Epithelial cell of proximal tubule (primary cell): ENCODE measurements at places on chromosomes 16 and 17.

- DNase-seq, result no peak
Measured at GRCh38 chr16:12390074-12390605, 413.5 kb downstream of the CPPED1 start.

GRCh38 chr16:8572919-8573724, 17.2 kb downstream of the TMEM114 start:
- no peak for DNase-seq

DNA sequence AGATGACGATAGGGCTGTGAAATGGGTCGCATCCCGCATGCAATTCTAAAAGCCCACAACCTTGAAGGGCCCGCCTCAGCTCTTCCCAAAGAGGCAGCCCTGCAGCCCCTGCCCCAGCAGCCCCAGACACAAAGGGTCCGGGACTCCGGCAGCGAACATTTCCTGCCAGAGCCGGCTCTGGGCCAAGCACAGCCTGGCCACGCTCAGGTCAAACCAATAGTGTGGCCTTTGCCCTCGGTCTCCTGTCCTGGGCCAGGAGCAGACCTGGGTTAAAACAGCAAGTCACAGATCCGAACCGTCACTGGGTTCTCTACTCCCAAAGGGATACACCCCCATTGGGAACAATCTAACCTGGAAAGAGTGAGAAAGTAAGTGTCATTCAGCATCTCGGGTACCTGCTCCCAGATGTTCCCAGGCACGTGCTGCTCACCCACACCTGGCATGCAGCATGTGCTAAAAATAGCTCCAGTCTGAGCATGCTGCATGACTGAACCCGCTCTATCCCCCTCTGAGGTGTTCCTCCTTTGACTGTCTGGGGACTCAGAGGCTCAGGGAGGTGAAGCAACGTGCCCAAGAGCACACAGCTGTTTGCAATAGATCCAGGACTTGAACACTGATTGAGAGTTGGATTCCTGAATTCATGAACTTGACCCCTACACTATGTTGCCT, 22.2 kb upstream of the ATP2A3 start:
- no peak for DNase-seq

DNA sequence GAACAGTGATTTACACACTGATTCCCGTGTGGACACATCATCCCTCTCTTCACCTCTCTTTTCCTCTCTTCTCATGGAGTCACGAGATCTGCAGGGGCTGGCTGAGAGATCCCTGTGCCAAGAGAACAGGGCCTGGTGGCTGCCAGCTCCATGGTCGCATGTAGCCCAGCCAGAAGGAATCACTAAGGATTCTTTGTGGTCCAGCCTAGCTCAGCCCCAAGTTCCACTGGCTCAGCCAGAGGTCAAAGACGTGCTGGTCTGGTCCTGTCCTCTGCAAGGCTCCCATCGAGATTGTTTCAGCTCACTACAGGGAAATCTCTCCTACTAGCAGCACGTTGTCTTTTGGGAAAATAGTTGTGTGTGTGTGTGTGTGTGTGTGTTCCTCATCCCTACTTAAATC, 66.4 kb downstream of the NDEL1 start:
- DNase-seq, result no peak

DNA sequence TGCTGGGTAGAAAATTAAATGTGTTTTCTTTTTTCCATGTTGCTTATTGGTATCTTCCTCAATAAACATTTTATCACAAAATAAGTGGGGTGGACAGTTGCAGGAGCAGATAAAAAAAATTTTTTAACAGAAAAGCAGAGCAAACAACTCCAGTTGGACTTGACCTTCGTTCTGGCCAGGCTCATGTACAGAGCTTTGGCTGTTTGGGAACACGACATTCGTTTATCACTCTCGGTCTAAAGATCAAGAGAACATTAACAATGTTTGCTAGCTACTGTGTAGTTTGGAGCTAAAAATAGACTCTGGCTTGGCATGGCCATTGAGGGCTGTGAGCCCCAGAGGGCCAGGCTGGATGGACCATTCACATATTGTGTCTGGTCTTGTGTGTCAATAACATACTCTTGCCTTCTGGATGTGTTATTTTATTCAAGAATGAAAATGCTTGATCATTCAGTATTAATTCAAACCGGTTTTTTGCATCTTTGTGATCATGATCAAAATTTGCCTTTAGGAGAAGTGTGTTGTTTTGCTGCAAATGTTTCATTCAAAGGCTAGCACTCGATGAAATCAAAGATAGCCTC, 56.6 kb downstream of the TMEM186 start:
- DNase-seq, result no peak

DNA sequence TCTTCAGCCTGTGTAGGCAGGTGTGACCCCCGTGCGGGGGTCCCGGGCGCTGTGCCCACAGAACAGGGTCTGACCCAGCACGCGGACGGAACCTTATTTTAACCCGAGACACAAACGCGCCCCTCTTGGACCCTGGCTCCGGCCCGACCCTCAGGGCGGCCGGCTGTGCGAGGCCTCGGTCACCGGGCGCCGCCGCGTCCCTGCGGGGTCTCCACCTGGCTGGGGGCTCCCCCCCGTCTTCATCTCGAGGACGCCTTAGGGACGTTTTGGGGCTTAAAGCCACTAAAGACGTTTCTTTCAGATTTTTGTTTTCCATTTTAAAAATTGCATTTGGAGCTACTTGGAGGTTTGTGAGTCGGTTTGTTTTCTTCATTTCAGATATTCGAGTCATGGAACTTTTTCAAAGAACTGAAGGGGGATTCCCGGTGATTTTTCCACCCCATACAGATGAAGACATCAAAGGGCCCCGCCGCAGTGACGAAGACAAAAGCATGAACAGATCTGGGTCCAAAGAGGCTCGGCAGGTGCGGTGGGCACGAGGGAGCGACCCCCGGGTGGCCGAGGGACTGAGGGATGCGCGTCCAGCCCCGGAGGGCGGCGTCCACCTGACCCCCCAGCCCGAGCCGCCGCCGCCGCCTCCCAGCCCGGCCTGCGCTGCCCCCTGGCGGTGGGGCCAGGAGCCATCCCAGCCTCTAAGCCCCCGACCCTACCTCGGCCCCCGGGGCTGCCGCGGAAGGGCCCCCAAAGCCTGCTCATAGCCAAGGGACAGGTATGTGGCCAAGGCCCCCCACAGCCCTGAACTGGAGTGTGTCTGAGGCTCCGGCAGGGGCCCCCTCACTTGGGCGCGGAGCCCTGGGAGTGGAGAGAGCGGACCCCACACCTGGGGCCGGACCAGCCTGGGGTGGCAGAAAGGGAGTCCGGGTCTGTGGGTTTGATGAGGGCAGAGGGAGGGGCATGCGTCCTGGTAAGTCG, 3.8 kb upstream of the CD7 start:
- no peak for DNase-seq

GRCh38 chr17:39925282-39926134, 1.9 kb downstream of the ORMDL3 start:
- no peak for DNase-seq

DNA sequence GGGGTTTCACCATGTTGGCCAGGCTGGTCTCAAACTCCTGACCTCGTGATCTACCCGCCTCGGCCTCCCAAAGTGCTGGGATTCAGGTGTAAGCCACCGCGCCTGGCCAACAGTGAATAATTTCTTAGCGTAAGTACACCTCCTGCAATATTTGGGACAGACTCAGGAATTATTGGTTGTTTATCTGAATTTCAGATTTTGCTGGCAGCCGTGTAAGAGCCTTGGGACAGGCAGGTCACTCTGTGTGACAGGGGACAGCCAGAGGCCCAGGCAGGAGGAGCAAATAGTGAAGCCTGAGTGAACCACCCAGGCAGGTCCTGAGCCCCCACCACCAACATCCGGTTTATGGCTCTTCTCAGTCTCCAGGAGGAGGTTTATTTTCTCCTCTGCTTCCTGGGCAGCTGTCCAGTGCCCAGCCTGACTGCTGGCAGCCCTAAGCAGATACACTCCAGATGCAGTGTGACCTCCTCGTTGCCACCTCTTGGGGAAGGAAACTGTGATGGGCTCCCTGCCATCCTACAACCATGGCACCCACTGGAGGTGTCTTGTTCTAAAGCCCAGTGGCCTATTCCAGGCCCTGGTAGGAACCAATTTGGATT, 26.2 kb upstream of the ADORA2B start:
- DNase-seq, result no peak

GRCh38 chr16:8966817-8967131, 3.1 kb upstream of the USP7 start:
- no peak for DNase-seq

GRCh38 chr16:69093974-69094373, 11.5 kb upstream of the HAS3 start:
- no peak for DNase-seq

DNA sequence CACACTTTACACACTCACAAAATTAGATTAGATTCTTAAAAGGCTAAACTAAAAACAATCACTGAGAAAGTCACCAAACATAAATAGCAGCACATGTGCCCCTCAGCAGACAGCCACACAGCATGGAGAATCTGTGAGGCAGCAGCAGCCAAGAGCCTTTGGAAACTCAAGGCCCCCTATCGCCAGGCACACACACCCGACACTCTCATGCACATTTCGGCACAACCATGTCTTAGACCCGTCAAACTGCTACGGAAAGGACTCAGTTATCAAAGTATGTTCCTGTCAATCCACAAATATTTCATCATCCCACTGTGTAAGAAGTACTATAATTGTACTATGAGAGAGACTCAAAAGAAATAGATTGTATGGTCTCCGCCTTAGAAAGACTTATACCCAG, 20.9 kb downstream of the UBE2O start:
- DNase-seq, result no peak

DNA sequence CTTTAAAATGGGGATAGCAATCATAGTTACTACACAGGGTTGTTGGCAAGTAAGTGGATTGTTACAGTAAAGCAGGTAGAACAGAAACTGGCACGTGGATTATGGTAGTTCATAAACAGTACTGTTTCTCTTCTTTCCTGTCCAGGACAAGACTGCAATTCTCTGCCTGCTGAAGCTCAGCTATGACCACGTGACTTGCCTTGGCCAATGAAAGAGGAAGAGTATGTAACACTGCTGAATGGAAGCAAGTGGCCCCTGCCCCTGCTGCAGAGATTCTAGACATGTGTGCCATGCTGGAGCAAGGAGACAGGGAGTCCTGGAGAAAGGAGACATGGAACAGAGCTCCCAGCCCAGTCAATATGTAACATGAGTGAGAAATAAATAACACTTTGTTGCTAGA, 66.6 kb upstream of the TOX3 start:
- no peak for DNase-seq

- no peak for DNase-seq
Measured at GRCh38 chr16:72788269-72788809, 259.6 kb downstream of the ZFHX3 start.

- no peak for DNase-seq
Measured at GRCh38 chr16:49980166-49980565, 44.9 kb upstream of the CNEP1R1 start.

- no peak for DNase-seq
Measured at GRCh38 chr17:47717261-47717697, 15.8 kb upstream of the TBX21 start.

DNA sequence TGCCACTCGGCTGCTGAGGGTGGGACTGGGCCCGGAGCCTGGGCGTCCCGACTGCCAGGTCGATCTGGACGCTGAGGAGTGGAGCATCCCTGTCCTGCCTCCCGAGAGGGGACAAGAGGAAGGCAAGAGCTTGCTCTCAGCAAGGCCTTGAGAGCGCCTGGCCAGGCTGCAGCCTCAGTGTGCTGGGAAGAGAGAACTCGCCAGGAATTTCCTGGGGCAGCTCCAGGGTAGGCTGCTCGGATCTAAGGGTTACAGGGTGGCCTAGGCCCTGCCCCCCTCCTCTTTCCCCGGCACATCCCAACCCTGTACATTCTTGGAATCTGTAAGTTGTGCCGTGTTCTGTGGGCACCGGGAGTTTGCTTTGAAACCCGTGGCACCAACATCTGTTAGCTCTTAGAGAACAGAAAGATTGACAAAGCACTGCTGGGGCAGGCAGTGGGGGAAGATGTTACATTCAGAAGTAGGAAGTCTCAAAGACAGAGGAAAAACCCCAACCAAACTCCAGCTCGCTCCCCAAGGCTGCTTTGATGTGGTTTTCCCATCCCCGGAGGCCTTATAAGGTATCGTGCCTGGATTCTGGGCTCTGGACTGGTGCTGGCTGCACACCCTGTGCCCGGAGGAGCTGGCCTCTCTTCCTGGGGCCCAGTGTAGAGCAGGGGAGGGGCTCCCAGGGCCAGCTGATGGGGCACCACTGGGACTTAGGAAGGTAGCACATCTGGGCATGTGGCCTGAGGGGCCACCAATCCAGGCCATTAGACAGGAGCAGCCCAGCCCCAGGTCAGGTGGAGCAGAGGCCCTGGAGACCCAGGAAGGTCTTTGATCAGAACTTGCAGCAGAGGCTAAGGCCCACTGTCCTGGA, 55.2 kb downstream of the NKD1 start:
- no peak for DNase-seq
